ENCODE measurements at places on chromosomes 1 and 21.

DNA sequence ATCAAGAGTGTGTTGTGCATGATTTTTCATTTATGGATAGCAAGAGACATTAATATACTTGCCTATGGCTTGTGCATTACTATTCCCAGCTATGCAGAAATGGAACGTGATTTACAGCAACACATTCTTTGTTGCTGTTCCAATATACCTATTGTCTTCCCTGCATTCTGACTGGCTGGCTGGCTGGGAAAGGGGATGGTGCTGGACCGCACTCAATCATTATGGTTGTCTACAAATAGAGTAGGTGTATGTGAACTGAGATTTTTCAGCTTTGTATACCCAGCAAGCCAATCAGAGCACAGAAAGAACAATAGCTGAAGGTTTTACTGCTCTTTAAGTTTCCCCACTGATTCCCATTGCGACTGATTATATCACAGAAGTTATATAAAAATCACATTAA, 167.5 kb downstream of the ATG4C start:
- no peak for ATAC-seq

GRCh38 chr1:214413315-214413714, 132.4 kb downstream of the SMYD2 start:
- no peak for ATAC-seq

- ATAC-seq, result no peak
Measured at GRCh38 chr1:212892108-212892507, 34.0 kb downstream of the FLVCR1 start.

- ATAC-seq, result no peak
Measured at GRCh38 chr1:14603645-14604044, 5.2 kb downstream of the KAZN start.

DNA sequence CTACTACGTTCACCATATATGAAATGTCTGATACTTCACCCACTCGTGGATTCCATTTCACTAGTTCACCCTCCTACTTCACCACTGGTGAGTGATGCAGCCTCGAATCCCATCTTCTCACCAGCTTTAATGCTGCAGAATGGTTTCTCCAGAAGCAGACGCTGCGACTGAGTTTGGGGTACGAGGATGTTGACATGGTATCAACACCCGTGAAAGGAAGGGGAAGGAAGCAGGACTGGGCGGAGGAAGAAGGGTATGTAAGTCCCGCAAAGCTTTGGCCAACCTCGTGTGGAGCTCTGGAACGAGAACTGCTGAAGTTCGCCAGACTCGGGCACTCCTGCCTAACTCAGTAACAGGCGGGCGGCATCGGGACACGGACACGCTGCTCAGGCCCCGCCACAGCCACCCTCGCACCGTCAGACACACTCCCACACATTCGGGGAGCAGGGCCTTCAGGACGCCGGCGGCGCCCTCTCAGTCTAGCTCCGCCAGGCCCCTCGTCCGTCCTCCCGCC, 833 bp upstream of the DIP2A start:
- peak; percentile 6 for ATAC-seq

GRCh38 chr1:178501705-178502329, 5.1 kb upstream of the CLEC20A start:
- peak; percentile 51 for ATAC-seq

DNA sequence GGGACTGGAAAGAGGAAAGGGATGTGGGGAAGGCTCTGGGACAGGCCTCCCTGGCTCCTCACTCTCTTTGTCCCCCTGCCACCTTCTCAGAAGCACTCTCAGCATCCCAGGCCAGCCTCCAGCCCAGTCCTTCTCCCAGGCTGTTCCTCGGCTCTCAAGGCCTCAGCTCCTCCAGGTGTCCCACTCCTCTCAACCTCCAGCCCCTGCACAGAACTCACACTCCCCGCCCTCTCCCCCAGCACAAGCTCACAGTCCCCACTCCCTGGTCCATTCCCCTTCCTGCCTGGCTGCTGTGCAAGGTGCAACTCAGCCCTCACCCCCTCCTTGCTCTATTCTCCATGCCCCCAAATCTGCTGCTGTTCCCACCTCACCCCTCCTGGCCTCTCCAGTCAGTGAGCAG, 185.0 kb downstream of the HIVEP3 start:
- ATAC-seq, result no peak

- ATAC-seq, result no peak
Measured at GRCh38 chr1:42153624-42154023, 414 bp downstream of the GUCA2B start.

DNA sequence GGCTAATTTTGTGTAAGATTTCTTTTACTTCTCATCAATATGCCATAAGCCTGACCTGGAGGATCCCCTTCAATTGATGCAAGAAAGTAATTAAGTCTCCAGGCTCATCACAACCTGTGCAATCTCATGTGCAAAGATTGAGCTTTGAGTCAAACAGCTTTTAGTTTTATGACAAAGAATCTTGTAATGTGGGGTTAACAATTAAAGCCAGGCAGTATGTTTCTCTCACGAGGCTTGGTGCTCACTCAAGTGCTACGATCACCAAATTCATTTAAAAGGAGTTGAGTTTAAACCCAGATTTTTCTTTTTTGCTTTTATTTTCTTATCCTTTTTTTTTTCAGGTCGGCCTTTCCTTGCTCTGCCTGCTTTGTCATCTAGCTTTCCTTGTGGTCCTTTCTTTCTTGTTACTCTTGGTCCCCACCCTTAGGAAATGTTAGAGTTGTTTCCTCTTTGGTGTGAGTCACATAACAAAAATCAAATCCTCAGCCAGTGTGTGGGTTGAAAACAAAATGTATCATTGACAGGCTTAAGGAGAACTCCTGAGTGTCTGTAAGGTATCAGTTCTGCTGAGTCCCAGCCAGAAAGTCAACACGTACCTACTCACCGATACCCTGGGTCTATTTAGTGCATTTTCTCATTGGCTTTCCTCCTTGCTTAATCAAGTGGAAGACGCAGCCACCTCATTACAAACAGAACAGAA, 1037.2 kb downstream of the ADGRL2 start:
- ATAC-seq, result no peak

GRCh38 chr1:61054601-61054993, 27.8 kb upstream of the NFIA start:
- no peak for ATAC-seq

DNA sequence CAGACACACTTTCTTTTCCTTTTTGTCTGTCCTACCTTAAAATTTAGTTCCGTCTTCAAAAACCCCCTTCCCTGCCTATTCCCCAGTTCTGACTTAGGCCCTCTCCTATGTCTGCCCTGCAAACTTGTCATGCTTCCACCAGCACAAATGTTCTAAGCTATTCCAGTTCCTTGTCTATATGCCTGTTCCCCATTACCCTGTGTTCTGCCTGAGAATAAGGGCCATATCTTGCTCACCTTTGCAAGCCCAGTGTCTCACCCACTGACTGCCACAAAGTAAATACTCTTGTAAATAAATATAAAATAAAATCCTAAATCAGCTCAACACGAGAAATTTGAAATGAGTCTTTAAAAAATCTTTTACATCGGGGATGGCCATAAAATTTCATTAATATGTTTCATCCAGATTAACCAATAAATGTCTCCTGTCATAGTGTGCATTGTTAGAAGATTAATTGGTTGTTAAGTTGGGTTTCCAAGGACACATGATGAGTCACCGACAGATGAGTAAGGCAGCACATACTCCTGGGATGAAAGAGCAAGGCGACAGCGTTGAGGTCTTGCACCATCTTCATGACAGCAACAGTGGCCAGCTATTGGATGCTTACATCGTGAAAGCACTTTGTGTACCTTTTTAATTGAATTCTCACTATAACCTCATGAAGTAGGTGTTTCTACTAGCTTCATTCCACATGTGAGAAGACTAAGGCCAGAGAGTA, 92.6 kb upstream of the NGF start:
- no peak for ATAC-seq

DNA sequence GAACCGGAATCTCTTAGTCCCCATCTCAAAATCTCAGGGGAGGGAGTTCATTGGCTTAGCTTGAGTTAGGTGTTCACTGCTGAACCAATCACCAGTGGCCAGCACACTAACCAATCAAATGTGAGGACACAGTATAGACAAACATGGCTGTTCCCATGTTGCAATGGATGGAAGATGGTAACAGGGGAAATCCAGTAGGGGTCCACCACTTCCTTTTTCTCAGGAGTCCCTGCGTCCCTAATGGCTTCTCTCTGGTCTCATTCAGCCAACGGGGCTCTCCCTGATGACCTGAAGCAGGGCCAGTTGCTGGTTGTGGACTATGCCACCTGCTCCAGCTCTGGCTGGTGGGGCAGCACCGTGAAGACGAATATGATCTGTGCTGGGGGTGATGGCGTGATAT, 9.7 kb downstream of the CELA2B start:
- no peak for ATAC-seq

DNA sequence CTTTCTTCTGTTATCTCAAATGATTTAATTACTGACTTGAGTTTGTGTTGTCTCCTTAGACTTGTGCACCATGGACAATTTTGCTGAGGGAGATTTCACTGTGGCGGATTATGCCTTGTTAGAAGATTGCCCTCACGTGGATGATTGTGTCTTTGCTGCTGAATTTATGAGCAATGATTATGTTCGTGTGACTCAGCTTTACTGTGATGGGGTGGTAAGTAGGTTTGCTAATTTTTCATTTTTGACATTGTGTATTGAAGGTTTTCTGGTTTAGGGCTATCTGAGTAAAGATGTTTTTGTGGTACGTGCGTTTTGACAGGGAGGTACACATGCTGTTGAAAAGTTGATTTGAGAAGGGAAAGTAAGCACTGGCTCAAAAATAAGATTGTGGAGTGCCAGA, 14.1 kb downstream of the TTC3 start:
- ATAC-seq, result no peak

- ATAC-seq, result peak; percentile 60
Measured at GRCh38 chr1:179709841-179710329, 33.2 kb upstream of the FAM163A start.

GRCh38 chr1:226679853-226680516, 59.1 kb downstream of the ITPKB start:
- ATAC-seq, result peak; percentile 88

- no peak for ATAC-seq
Measured at GRCh38 chr1:44905276-44905675, 62.2 kb upstream of the PTCH2 start.

- no peak for ATAC-seq
Measured at GRCh38 chr1:22916471-22916820, 56.2 kb downstream of the LACTBL1 start.

- peak; percentile 62 for ATAC-seq
Measured at GRCh38 chr21:41360072-41360821, 1.6 kb upstream of the MX2 start.

- ATAC-seq, result no peak
Measured at GRCh38 chr1:216710598-216711333, 12.5 kb downstream of the ESRRG start.

DNA sequence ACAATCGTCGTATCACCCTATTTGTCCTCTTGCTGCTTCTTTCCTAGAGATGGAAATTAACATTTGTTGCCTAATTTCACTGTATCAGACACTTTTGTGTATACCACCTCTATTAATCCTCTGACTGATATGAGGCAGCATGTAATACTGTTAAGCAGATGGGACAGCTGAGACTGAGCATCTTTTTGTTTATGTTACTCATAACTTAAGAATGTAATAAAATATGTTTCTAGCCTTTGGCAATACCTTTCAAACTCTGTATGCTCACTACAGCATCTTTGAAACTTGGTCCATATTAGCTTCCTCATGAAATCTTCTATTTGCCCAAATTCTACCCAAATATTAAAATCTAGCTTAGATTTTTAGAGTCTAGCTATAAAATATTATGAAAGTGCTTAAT, 2.3 kb downstream of the OR14K1 start:
- ATAC-seq, result no peak

DNA sequence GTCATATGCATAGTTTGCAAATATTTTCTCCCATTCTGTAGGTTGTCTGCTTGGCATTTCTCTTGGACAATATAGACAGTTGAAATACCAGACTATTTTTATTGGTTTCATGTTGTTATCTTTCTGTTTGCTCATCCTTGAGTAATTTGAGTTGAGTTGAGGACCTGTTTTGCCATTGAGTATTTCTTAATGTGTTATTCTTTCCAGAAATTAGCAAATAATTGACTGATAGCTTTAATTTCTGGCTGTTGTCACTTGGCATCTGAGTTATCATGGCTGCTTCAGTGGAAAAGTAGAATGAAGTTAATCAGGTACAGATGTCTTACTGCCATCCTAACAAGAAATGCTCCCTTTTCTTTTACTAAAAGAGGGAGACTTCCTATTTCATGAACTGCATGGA, 264.8 kb upstream of the DUSP10 start:
- no peak for ATAC-seq

GRCh38 chr1:75172556-75172955, 38.4 kb downstream of the LHX8 start:
- peak; percentile 57 for ATAC-seq

- no peak for ATAC-seq
Measured at GRCh38 chr21:41361053-41361785, 608 bp upstream of the MX2 start.

GRCh38 chr1:228814176-228814575, 78.9 kb downstream of the RHOU start:
- ATAC-seq, result no peak

GRCh38 chr1:28031173-28031572, 57.2 kb downstream of the EYA3 start:
- no peak for ATAC-seq

- ATAC-seq, result no peak
Measured at GRCh38 chr1:247290576-247290975, 34.7 kb downstream of the VN1R5 start.

GRCh38 chr1:79041666-79042065, 35.1 kb upstream of the ADGRL4 start:
- no peak for ATAC-seq

GRCh38 chr1:119266386-119266785, 102.2 kb upstream of the HAO2 start:
- no peak for ATAC-seq

- ATAC-seq, result no peak
Measured at GRCh38 chr1:97297611-97298010, 576.0 kb downstream of the PTBP2 start.

DNA sequence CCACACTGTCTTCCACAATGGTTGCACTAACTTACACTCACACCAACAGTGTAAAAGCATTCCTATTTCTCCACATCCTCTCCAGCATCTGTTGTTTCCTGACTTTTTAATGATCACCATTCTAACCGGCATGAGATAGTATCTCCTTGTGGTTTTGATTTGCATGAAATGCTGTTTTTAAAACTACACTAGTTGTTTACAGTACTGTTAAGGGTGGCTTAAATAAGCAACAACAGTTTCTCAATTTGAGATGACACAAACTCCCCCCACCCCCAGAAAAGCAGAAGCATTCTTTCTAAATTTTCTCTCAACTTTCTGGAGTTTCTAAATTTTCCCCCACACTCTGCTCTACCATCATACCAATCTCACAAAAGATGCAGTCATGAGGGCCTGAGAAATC, 7.1 kb upstream of the SLAMF7 start:
- ATAC-seq, result no peak

DNA sequence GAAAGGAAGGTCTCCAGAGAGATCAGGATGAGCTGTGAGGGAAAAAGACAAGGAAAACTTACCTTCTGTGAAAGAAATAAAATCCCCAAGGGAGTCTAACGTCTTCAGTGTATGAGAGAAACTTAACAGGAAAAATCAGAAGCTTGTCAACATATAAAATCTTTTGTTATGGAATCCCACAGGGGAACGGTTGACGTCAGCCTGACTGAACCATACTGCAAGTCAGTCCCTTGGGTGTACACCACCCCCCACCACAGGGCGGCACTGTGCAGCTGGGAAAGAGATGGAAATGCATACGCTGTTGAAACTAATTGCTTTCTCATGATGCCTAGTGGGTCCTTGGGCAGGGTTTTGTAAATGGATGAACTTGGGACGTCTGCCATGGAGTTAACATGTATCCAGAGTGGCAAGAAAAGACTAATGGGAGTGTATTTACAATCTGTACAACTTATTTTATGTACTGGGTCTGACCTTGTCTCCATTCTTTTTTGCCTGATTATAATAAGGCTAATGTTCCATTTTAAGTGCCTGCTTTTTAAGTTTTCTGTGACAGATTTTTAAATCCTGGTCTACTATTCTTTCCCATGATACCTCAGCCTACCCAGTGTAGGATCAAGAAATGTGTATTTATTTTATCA, 22.7 kb downstream of the UTP25 start:
- ATAC-seq, result no peak

Data from gastroesophageal sphincter (tissue), 4 donors.